ENCODE measurements at places on chromosomes 7 and 10.

DNA sequence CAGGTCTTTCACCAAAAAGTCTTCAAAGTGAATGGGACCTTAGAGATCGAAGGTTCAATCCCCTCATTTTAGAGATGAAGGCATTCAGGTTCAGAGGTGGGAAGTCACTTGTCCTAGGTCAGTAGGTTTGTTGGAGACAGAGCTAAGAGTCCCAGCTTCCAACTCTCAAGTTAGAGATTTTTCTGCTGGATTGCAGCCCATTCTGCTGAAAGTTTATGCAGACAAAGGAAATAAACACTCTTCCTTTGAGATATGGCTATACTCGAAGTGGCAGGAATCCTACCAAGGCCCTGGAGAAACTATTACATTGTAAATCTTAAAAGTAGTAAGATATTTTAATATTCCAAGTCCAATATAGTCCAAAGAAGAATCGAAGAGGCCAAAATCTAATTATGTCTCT lies 64.4 kb downstream of the LYZL1 start:
- no peak for DNase-seq

- DNase-seq = no peak
These were observed 44.0 kb downstream of the ADK start for GRCh38 chr10:74194999-74195398.

GRCh38 chr7:96322847-96323461 lies 1.1 kb upstream of the SLC25A13 start:
- no peak for DNase-seq

GRCh38 chr7:92158660-92159575 lies 20.0 kb downstream of the LRRD1 start:
- DNase-seq = no peak

- no peak for DNase-seq
These were observed 75.1 kb downstream of the MAD1L1 start for GRCh38 chr7:2157473-2158279.

DNA sequence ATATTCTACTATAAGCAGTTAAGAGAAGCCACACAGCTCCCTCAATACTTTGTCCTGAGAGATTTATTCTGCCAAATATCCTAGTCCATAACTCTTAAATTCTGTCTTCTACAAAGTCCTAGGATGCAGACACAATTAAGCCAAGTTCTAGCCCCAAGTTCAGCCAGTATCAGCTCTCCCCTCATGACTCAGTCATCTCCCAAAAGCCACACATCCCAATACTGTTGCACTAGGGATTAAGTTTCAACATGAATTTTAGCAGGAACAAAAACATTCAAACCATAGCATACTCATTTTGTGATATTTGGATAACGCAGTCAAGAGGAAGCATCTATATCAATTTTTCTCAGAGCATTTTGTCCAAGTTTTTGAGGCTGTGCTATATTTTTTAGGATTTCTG lies 277.4 kb downstream of the FZD1 start:
- DNase-seq = no peak

DNA sequence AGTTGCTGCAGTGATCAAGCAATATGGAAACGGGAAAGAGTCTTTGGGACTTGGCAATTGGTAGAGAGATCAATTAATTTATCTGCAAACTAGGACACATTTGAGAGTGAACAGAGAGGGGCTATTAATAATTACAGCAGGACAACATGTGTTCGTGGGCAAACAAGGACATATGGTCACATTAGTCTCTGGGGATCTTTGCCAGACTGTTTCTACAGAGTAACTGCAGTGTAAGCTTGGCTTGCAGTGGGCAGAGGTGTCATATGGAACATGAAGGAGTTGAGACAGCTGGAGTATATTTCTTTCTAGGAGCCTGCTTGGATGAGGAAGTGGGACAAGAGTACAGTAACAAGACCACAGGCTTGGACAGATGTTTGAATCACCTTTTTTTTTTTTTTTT lies 232.1 kb upstream of the LYZL1 start:
- no peak for DNase-seq

DNA sequence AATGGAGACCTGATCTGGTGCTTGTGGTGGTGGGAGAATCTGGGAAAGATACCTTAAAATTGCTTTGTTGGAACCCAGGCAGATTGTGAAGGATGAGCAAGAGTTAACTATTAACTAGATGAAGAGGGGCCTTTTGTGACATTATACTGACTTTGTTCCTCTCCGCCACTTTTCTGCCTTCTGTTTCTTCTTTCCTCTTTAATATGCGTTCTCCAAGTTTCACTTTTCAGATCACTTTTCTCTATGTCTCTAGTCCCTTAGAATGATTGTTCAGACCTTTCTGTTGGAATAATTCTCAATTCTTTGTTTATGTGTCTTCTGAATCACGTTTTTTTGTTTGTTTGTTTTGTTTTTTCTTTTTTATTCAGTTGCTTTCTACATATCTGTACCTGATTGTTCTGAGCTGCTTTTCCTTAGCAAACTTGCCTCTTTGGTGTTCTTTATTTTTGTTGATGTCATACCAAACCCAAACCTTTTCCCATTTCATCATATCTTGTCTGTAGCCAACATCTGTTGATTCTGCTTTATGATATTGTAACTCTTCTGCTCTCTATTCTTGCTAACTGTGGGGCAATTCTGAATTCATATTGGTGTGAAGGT lies 2.8 kb downstream of the BMPR1A start:
- DNase-seq = no peak

GRCh38 chr7:131265227-131265626 lies 62.4 kb upstream of the MKLN1 start:
- no peak for DNase-seq

DNA sequence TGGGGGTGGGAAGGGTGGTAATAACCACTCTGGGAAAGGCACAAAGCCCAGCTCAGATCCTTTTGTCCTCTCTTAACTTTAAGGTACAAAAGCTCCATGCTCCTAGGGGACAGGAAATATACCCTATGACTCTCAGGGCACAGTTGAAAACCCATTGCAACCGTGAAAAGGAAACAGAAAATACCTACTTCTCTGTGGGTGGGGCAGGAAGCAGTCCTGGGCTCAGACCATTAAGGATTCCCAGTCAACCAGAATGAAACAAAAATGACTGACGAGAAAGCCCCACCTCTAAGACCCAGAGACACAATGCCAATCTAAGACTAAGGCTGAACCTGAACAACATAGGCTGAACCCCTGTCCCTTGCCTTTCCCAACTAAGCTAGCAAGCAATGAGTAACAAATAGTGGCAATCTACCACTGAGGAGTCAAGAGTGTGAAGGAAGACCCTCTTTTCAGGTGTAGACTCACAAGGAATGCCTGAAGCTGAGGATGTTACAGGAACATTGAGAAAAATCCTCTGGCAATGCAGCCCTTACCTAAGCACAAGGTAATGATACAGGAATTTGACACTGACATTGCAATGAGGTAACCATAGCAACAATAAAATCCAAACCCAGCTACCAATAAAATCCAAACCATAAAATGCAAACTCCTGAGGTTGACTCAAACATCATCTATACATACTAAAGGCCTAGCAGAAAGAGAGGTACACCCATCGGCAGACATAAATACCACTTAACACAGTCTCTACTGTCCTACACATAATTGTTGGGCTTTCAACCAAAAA lies 380.1 kb downstream of the HPSE2 start:
- no peak for DNase-seq

DNA sequence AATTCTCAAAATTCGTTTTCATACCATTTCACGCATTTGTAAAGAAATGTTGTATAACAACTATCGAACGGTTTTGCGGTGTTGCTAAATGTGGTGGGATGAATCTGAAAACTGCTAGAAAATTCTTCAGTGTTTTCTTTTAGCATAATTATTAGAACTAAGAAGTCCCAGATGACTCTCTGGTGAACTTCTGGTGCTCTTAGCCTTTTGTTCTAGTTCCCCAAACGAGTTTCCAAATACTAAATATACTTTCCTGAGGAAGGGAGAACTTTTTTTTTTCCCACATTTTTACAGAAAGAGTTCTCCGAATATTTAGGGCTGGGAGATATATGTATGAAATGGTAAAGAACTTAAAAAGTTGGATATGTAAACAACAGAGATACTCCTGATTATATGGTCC lies 82.5 kb downstream of the ICA1 start:
- no peak for DNase-seq

DNA sequence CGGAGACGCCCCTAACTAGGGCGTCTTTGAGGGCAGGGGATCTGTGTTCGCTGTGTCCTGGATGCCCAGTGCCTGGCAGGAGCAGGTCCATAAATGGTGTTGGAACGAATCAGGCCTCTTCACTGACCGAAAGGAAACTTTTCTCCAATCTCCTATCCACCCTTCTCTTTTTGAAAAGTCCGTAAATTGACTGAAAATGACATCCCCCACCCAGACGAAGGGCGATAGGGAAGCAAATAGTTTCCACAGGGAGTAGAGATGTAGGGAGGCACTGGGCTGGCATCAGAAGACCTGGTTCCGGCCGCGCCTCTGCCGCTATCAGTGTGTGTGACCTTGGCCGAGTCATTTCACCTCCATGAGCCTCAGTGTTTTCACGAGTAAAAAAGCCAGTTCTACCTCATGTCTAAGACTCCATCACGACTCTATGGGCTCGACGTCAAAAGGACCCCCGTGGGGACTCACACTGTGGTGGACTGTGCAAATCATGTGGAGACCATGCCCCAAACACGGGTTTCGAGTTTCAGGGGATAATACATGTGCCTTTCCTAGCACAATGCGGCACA lies 497 bp upstream of the RAB11FIP2 start:
- no peak for DNase-seq

DNA sequence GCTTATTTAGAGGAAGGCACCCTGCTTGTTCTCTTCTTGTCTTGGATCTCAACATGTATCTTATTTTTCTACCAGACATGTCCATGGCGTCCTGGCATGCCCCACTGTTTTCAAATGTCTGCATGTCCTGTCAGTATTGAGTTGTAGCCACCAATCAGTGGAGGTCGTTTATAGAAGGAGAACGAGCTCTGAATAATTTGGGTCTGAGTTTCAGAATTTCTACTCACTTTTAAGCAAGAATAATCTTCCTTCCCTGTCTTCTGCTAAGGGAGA lies 2.9 kb upstream of the HOXA13 start:
- no peak for DNase-seq

GRCh38 chr7:103499976-103500375 lies 54.0 kb upstream of the SLC26A5 start:
- no peak for DNase-seq

GRCh38 chr7:26850193-26850651 lies 14.2 kb downstream of the SKAP2 start:
- no peak for DNase-seq

GRCh38 chr7:102872460-102872859 lies 40.3 kb upstream of the LRRC17 start:
- DNase-seq = no peak

- DNase-seq = no peak
These were observed 8.0 kb upstream of the ZNRF2 start for GRCh38 chr7:30276203-30276900.

DNA sequence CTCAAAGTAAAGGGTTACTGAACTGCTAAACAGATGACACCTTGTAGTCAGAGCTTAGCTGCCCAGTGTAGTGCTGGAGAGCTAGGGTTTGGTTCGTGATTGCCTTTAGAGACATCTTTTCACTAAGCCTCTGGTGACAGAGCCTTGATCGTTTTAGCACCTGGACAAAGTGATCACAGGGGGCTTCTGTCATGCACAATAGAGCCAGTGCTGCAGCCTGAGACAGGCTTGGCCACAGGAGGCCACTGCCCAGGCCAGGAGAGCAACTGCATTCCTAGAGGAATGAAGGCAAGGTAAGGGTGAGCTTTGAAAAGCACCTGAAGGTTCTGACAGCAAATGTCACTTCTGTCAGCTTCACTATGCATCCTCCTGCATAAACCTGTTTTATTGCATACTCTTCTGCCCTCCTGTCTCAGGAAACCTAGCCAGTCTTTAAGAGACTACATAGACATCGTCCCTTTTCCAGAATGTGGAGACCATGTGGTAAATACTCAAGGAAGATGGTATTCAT lies 122.9 kb downstream of the NPY start:
- DNase-seq = no peak

GRCh38 chr7:143120691-143121405 lies 11.0 kb upstream of the PIP start:
- no peak for DNase-seq

- DNase-seq = no peak
These were observed 167.0 kb downstream of the MDFIC start for GRCh38 chr7:115088893-115089292.

DNA sequence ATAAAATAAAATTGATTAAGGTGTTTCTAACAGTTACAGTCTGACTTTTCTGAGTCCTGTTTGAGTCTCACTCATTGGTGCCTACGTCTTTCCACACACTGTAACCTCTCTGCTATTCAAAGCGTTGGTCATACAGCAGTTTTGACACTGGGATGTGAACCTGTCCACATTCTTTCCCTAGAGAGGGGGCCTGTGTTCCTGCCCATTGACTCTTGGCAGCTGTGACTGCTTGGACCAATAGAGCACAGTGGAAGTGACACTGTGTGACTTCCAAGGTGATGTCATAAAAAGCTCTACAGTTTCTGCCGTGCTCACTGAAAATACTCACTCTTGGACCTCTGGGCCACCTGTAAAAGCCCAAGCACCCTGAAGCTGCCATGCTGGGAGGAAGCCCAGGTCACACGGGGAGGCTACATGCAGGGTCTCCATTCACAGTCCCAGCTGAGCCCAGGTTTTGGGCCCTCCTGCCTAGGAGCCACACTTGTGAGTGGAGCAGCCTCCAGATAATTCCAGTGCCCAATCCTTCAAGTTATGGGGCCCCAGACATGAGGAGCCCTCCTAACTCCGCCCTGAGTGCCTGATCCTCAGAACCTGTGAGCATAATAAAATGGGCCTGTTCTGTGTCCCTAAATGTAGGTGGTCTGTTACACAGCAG lies 704 bp upstream of the ANTXRL start:
- no peak for DNase-seq

GRCh38 chr10:30984563-30985328 lies 46.9 kb downstream of the ZNF438 start:
- no peak for DNase-seq

DNA sequence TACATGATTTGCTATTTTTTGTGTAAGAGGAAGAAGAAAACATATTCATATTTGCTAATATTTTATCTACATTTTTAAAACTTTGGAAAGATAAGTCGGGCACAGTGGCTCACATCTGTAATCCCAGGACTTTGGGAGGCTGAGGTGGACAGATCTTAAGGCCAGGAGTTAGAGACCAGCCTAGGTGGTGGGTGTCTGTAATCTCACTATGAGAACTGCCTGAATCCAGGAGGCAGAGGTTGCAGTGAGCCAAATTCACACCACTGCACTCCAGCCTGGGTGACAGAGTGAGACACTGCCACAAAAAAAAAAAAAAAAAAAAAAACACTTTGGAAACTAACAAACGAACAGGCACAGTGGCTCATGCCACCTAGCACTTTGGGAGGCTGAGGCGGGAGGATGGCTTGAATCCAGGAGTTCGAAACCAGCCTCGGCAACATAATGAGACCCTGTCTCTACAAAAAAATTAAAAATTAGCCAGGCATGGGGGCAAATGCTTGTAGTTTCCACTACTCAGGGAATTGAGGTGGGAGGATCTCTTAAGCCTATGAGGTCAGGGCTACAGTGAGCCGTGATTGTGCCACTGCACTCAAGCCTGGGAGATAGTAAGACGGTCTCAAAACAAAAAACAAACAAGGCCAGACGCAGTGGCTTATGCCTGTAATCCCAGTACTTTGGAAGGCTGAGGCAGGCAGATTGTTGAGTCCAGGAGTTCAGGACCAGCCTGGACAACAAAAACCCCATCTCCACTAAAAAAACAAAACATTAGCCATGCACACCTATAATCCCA lies 25.6 kb downstream of the HERC4 start:
- DNase-seq = no peak

GRCh38 chr7:102424129-102424551 lies 9.2 kb upstream of the ORAI2 start:
- no peak for DNase-seq

Measured in stimulated activated CD4-positive, alpha-beta T cell treated with anti-CD3 and anti-CD28 coated beads, Interleukin-1b, Interleukin-23, amount 100 ng/mL, for 24 hours (primary cell).